ENCODE measurements at places on chromosomes 5 and 9. TPM values are rescaled to one million over a fixed set of nuclear protein-coding genes. Genes with fewer than 3 reads are reported as not detected.

Gene EPB41L4B
- not detected for total RNA-seq

- H3K36me3 ChIP-seq = no peaks in the 10 kb centered on the region
- no peaks in the 10 kb centered on the region for H3K4me1 ChIP-seq
- DNase-seq = no peak
- no peak overlapping the region for H3K4me3 ChIP-seq
Observed at GRCh38 chr9:100583014-100583802, 5.3 kb downstream of the CAVIN4 start.

Gene DOCK8
- total RNA-seq = 386 TPM

DNA sequence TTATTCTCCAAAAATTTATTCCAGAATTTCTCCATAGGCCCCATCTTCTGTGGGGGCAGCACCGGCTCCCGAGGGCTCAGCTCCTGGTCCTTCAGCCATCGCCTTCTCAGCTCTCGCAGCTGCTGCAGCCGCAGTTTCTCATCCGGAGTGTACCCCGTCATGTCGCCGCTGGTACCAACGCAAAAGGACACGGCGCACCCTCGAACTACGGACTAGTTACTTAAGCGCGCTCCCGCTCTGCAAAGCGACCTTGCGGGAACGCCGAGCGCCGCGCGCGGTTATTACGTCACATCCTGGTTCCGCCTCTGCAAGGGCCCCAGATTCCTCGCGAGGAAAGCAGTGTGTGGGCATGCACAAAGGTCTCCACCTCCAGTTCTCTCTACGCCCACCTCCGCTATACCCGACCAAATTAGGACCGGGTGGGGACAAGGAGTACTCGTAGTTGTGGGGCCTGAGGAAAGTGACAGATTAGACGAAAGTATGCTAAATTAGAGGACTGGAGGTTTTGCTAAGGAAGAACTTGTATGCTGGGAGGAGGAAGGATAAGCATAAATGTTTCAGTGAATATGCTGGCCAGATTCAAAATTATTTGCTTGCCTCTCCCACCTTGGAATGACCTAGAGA lies at the start of gene NDUFB6:
Gene NDUFB6 (minus strand): TSS at position 260 of the 624 bp plus-strand sequence. CDS start 99 bp downstream, at position 161.
- peak within 1 kb of the TSS; percentile 100 for H3K4me3 ChIP-seq

Gene PCYOX1L
- total RNA-seq = 33.9 TPM

Gene SPINK13
- not detected for total RNA-seq

DNA sequence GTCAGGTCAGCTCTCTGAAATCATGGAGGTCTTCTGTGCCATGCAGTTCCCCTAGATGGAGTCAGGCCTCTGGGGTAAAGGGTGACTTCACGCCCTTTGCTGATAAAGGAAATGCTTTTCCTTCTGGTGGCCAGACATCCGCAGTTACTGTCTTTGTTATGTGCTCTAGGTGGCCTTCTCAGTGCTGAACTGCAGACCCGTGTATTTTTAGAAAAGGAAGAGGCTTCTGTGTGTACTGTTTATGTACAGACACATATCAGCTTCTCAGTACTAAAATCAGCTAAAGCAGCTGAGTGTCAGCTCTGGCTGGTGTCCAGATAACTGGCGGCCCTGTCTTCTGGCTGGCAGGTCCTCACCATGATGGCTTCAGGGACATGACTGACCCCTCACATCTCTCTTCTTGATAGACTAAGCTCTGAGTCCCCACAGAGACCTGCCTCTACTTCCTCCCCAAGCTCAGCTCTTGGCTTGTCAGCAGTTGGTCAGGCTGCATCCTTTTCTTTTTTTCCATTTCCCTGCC lies 75.3 kb downstream of the ARHGAP26 start:
- H3K4me3 ChIP-seq = peak overlapping the region; percentile 42
- H3K27me3 ChIP-seq = no peaks in the 10 kb centered on the region
- peaks cover 48% of the 10 kb centered on the region for H3K4me1 ChIP-seq

Gene RABGAP1
- total RNA-seq = 28.0 TPM

DNA sequence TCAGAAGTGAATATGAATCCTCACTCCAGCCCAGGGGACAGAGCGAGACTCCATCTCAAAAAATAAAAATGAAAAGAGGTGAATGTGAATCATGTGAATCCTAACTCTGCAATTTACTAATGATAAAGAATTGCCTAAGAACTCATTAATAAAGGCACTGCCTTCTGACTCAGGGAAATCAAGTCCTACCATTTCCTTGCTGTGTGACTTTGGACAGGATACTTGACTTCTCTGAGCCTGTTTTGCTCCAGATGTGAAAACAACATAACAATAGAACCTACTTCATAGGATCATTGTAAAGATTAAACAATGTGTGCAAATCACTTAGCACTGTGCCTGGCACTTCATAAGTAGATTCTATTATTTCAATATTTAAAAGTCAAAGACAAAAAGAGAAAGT lies 15.1 kb upstream of the PWWP2A start:
- no peak for DNase-seq
- H3K27ac ChIP-seq = no peak overlapping the region
- no peaks in the 10 kb centered on the region for H3K4me1 ChIP-seq
- H3K27me3 ChIP-seq = no peaks in the 10 kb centered on the region
- no peaks in the 10 kb centered on the region for H3K36me3 ChIP-seq

DNA sequence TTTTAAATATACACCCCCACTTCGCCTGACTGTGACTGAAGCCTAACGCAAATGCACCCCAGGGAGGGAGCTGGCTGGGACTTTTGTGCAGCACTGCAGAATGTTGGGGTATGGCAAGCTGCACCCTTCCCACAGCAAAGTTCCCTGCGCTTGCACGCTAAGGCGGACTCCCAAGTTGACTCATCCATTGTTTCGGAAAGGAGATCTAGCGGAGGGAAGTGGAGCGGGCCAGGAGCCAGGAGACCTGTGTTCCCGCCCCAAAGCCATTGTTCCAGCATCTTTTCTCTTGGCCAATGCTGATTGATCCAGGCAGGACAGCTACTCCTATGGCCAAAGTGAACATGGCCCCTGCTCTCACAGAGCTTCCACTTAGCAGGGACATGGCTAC lies 202.9 kb downstream of the AOPEP start:
- no peaks in the 10 kb centered on the region for H3K4me1 ChIP-seq
- H3K27ac ChIP-seq = no peak overlapping the region
- H3K27me3 ChIP-seq = no peaks in the 10 kb centered on the region
- no peak overlapping the region for H3K4me3 ChIP-seq
- no peak for DNase-seq

GRCh38 chr5:2908086-2908485 lies 156.6 kb upstream of the IRX2 start:
- H3K27ac ChIP-seq = no peak overlapping the region
- DNase-seq = no peak
- H3K27me3 ChIP-seq = no peaks in the 10 kb centered on the region
- no peak overlapping the region for H3K4me3 ChIP-seq

DNA sequence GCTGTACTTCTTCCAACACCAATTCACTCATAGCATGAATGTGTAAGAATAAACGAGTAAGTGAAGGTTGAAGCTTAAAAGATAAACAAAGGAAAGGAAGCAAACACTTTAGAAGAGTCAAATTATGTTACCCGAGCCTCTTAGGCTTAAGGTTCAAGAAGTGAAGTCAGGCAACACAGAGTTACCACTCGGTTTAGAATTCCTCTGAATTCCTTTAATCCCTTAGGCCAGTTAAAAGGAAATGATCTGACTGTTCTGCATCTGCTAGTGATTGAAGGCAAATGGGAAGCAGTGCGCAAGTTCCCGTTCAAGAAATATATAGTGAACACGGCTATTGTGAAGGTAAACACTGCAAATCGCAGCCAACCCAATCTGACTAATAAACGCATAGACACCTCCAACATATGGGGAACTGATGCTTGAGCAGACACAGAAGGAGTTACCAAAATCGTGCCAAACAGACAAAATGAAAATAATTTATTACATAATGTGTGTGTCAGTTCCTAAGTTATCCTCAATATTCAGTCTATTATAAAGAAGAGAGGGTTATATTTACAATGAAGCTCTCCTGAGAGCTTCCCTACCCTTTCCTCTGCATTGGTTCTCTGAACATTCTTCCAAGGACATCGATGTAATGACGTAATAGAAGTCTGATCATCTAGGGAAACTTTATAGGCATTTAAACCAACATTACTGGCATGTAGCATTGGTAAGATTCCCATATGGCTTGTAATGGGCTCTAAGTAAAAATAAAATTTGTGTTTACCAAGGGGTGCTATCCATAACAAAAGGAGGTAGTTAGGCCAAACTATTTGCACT lies 837.1 kb upstream of the ZNF608 start:
- no peaks in the 10 kb centered on the region for H3K27me3 ChIP-seq
- no peaks in the 10 kb centered on the region for H3K4me1 ChIP-seq
- H3K4me3 ChIP-seq = no peak overlapping the region
- no peak overlapping the region for H3K27ac ChIP-seq
- no peaks in the 10 kb centered on the region for H3K36me3 ChIP-seq
- DNase-seq = no peak

DNA sequence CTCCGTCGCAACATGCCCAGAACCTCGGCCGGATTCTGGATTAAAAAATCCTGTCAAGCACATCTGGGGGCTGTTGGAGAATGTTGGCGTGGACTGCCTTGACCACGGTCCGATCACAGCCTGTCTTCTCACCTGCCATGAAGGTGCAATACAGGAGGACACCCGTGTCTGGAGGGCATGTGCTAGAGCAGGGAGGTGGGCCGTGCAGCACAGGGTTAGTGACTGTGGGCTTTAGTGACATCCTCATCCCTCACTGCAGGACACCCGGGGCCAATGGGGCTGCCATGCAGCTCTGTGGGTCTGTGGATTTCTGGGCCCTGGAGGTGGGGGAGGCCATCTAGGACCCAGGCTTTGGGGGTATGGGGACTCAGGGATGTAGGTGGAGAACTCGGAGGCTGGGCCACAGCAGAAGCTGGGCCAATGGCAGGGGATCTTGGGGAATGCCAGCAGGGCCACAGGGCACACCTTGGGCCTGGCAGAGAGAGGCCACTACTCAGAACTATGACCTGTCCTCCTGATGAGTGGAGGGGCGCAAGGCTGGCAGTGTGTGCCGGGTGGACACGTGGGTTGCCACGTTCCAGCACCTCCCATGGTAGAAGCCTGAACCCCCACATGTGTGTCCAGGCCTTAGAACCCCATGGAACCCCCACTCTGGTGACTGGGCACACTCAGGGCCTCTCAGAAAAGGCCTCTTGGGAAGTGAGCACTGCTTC lies 23.3 kb downstream of the ZDHHC11B start:
- H3K4me1 ChIP-seq = peaks cover 5% of the 10 kb centered on the region
- no peak overlapping the region for H3K27ac ChIP-seq
- H3K36me3 ChIP-seq = no peaks in the 10 kb centered on the region
- peak; percentile 13 for DNase-seq

DNA sequence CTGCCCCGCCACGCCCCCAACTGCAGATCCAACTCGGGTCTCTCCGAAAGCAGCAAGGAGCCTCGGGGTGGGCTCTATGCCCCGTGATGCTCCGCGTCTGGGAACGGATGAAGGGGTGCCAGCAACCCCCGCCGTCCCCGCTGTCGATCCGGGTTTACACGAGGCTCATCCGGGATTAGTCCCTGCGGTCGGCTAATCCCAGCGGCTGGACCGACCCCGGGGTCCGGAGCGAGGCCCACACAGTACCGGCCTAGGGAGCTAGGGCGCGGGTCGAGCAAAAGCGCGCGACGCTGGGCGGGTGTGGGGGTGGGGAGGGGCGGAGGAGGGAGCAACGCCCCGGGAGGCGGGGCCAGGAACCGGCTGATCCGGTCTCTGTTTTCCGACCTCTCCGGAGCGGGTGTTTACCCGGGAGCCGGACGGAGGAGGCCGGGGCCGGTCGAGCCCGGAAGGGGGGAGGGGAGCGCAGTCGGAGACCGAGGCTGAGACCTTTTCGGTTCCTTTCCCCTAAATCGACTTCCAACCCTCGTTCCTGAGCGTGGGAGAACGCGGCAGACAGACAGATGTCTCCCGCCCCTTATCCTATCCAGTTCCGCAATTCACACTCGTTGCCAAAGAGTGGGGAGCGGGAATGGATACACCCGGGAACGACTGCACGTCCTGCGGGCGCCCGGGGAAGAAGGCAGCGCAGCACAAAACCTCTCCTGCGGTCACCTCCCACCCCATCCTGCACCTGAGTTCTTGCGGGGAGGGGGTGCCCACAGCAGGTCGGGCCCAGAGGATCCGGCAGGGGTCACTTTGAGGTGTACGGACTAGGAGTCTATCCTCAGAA lies 28.6 kb downstream of the PCDH1 start:
- H3K27ac ChIP-seq = peak overlapping the region; percentile 90
- peak overlapping the region; percentile 84 for H3K4me3 ChIP-seq
- H3K36me3 ChIP-seq = no peaks in the 10 kb centered on the region

- peaks cover 2% of the 10 kb centered on the region for H3K27me3 ChIP-seq
- H3K36me3 ChIP-seq = peaks cover 7% of the 10 kb centered on the region
- DNase-seq = no peak
- no peak overlapping the region for H3K27ac ChIP-seq
Observed at GRCh38 chr5:95863383-95863757, 40.8 kb upstream of the GLRX start.

DNA sequence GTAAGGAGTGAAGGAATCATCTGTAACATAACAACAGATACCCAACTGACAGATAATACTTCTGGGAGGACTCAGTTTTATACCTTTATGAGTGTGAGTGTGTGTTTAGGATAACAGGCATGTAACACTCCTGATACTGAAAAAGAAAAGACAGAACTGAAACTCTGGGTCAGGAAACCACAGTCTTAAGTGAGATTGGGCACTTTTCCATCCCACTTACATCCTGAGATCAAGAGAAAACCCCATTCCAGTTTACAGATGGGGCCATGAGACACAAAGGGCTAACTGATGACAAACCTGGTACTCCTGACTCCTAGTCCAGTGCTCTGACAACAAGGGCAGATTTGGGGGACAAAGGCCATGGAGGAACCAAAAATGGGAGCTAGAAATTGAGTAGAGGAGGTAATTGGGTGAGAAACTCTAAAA lies 18.0 kb downstream of the IL5 start:
- H3K36me3 ChIP-seq = no peaks in the 10 kb centered on the region
- no peak overlapping the region for H3K27ac ChIP-seq
- no peak for DNase-seq
- H3K27me3 ChIP-seq = no peaks in the 10 kb centered on the region
- peaks cover 40% of the 10 kb centered on the region for H3K4me1 ChIP-seq

Gene C5orf52
- total RNA-seq = not detected

DNA sequence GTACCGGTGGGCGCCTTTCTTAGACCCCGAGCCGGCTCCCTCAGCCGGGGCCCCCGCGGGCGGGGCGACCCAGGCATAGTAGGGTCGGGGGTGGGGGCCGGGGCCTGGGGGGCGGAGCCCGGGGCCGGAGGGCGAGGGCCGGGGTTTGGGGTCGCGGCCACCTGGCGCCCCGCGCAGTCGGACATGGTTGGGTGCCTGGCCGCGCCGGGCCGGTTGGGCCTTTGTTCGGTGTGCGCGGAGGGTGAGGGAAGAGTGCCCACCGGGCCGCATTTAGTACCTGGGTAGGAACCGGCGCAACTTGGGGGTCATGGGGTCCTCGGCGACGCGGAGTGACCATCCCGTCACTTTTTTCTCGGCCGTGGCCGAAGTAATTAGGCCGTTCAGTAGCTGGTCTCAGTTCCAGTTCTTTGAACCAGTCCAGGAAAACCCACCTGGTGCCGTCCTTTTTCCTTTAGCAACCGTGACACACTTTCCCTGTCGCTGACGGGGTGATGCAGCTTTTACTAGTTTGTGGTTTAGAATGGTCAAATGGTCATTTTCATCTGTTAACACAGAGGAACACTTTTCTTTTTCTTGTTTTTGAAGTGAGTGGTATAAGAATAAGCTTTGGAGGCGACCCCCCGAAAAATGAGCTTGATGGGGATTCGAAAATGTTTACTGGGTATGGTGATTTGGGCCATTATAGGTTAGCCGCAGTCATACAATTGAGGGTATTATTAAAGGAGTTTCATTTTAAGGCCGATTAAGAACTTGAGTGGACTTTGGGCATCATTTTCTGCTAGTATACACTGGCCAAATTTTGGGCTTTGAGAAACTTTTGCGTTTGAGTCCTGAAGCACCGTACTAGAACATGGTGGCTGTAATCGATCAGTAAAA lies 589 bp downstream of the CKS2 start:
- peaks cover 73% of the 10 kb centered on the region for H3K36me3 ChIP-seq
- no peaks in the 10 kb centered on the region for H3K27me3 ChIP-seq
- peak overlapping the region; percentile 99 for H3K27ac ChIP-seq
- peaks cover 46% of the 10 kb centered on the region for H3K4me1 ChIP-seq
- DNase-seq = peak; percentile 38

Gene ACTBL2
- total RNA-seq = not detected

Gene TUSC1
- 0.21 TPM for total RNA-seq

Gene ORM2
- total RNA-seq = not detected
